Breast epithelium (tissue), 4 donors: ENCODE measurements at places on chromosomes 7 and 10. TPM values are rescaled to one million over a fixed set of nuclear protein-coding genes. Genes with fewer than 3 reads are reported as not detected.

The ANXA7 gene
- 123 TPM for total RNA-seq

The UCMA gene
- not detected for total RNA-seq

The DEPP1 gene
- total RNA-seq, result 2,057 TPM

The TRIM4 gene
- total RNA-seq, result 46.1 TPM

The DRGX gene
- total RNA-seq, result not detected
